Smooth muscle cell of bladder (primary cell): ENCODE measurements at places on chromosomes 7 and 10. TPM values are rescaled to one million over a fixed set of nuclear protein-coding genes. Genes with fewer than 3 reads are reported as not detected.

ITGA8 gene
- 1.3 and 8.5 TPM in 2 replicates for total RNA-seq

GJD4 gene
- total RNA-seq = not detected in 2 replicates

MMRN2 gene
- 1.7 and 1.8 TPM in 2 replicates for total RNA-seq

FKBP6 gene
- total RNA-seq = under 0.01 TPM in 1 of 2 replicates, not detected in the other

IDI2 gene
- not detected in 2 replicates for total RNA-seq

SEMA3D gene
- 4.6 and 12.1 TPM in 2 replicates for total RNA-seq

MCMBP gene
- total RNA-seq = 33.6 and 39.2 TPM in 2 replicates

CELF2 gene
- 4.0 and 6.5 TPM in 2 replicates for total RNA-seq

VPS37D gene
- total RNA-seq = 5.7 and 6.8 TPM in 2 replicates

ASB10 gene
- not detected in 2 replicates for total RNA-seq

MUC12 gene
- total RNA-seq = 0.57 and 0.92 TPM in 2 replicates
